ENCODE measurements at places on chromosomes 16 and 17.
A peak's percentile ranks its signal among the peaks of the same experiment; 100 is the strongest.

GRCh38 chr17:62456016-62456415 is 22.6 kb upstream of the TLK2 start:
- no peak for DNase-seq

- DNase-seq: no peak
Observed at GRCh38 chr16:79318143-79318899, 282.2 kb downstream of the MAF start.

GRCh38 chr17:6078458-6078871 is 8.3 kb downstream of the WSCD1 start:
- no peak for DNase-seq

DNA sequence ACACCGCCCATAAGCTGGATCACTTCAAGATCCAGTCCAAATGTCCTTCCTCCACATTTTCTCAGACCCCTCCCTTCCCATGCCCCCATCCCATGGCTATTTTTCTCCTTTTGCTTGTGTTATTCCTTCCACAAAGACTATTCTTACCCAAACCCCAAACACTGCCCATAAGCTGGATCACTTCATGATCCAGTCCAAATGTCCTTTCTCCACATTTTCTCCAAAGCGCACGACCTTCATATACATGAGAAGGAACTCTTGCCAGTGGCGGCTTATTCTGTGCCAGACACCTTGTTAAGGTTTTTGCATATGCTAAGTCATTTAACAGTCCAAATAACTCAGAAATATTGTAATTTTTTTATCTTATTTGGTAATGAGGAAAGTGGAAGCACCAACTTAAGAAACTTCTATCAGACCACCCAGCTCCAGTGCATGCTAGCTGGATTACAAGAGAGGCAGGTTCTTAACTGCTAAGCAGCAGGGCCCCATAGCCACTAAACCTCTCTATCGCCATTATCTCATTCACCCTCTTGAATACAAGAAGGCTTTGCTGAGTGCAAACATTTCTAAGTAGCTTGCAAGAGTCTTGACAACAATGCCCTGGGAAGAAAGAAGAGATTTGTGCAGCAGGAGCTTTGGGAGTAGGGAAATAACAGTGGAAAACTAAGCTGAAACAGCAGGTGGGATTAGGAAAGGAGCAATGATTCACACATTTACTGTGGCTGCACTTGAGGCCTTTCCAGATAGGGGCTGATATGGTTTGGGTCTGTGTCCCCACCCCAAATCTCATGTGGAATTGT is 428.2 kb upstream of the MAF start:
- no peak for DNase-seq

GRCh38 chr16:66468321-66468965 is 41.3 kb downstream of the BEAN1 start:
- DNase-seq: no peak

GRCh38 chr17:69411766-69412165 is 2.7 kb upstream of the MAP2K6 start:
- DNase-seq: no peak

DNA sequence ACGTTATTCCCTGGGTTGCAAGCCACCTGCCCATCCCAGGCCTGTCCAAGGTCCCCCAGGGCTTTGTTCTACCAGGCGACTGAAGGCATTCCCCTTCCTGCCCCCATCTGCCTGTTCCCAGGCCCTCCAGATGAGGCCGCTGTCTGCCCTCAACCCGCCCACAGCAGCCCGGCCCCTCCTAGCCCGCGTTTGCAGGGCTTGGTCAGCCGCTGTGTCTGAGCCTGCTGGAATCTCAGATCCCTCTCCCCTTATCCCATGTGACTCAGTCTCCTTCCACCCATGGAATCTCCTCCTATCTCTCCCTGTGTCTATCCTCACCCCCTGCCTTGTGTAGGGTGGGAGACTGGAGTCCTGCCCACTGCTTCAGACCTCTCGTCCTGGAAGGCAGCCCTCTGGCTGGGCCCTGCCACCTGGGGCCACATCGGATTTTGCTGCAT is 186.0 kb upstream of the TNRC6C start:
- DNase-seq: peak; percentile 59

- no peak for DNase-seq
Observed at GRCh38 chr17:50181591-50182560, 16.1 kb downstream of the SGCA start.
